NCI-H1417 (cell line): ENCODE measurements at places on chromosomes 3 and 15.
A peak's percentile ranks its signal among the peaks of the same experiment; 100 is the strongest.

GRCh38 chr15:92831655-92832328, 68.3 kb upstream of the CHD2 start:
- peak; percentile 100 for DNase-seq

- DNase-seq: no peak
Observed at GRCh38 chr15:99385005-99385669, 133.9 kb downstream of the LRRC28 start.

DNA sequence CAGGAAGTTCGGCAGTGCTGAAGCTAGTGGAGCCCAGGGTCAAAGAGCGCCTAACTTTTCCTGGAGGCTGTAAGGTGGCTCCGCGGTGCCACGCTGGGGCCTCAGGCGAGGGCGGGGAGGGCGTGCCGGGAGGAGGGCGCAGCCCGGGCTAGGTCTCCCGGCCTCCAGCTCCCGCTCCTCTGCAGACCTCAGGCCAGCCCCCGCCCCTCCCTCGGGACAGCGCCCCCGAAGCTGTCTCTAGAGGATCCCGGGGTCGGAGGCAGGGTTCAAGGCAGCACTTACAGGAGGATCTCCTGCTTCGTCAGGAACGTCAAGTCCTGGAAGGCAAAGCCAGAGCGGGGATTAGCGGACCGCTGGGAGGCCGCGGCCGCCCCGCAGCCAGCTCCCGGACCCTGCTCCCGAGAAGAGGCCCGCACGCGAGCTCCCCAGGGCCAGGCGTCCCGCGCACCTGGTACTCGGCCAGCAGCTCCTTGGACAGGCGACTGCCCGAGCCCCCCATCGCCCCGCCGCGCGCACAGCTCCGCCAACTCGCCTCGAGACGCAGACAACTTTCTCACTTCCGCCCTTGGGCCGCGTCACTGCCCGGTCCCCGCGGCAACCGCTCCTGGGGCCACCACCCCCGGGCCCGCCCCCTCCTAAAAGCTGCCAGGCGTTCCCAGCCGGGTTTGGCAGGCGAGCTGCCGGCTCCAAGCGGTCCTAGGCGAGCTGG, at the start of gene CIB1:
Gene CIB1 (minus strand): TSS at position 555 of the 709 bp plus-strand sequence. CDS start 56 bp downstream, at position 499.
- DNase-seq: peak; percentile 21

GRCh38 chr15:94536549-94536948, 305.2 kb downstream of the MCTP2 start:
- no peak for DNase-seq

- DNase-seq: no peak
Observed at GRCh38 chr3:12921736-12922135, 80.4 kb upstream of the RPL32 start.

GRCh38 chr15:80560601-80561400, 134.3 kb upstream of the ABHD17C start:
- no peak for DNase-seq

GRCh38 chr3:55588146-55588765, 101.2 kb upstream of the WNT5A start:
- no peak for DNase-seq

- no peak for DNase-seq
Observed at GRCh38 chr3:127779747-127780146, 42.6 kb downstream of the MGLL start.

GRCh38 chr15:29596266-29596665, 226.0 kb downstream of the TJP1 start:
- DNase-seq: no peak

DNA sequence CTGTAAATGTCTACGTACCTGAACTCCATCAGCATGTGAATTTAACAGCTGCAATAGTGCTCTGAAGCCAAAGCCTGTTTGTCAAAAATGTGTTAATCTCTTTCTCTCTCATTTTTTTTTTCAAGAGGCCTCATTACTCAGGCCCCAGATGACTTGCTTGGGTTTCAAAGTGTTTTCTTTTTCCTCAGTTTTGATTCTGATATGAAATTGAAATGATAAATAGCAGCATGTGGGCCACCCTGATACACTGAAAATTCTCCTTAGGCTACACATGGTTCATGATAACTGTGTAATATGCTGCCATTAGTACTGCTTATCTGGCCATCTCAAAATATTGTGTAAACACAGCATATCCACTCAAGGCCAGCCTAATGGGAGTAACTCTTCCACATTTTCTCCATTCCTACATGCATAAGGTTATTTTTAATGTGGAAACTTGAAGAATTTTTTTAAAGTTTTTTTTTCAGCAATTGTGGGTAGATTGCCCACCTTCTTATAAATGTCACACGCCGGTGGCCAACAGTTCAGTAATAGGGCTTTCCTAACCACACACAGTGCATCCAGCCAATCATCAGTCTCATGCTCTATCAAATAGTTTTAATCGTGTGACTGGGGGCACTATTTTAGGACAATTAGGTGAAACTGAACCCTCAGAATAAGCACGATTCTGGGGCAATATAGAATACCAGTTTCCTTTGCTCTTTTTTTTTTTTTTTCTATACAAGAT, 13.1 kb upstream of the DENND4A start:
- DNase-seq: no peak

DNA sequence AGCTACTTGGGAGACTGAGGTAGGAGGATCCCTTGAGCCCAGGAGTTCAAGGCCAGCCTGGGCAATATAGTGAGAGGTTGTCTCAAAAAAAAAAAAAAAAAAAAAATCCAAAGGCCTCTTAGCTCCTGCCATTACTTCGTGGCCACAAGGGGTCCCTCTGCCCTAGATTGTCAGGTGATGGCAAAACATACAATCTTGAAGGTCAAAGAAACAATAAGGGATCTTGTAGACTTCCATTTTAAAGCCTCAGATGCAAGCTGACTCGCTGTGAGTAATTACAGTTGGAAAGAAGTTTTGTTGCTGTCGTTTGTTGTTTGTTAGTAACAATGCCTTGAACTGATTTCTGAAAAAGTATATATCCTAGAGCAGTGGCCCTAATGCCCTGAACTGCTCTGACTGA, 55.9 kb upstream of the PLCL2 start:
- peak; percentile 18 for DNase-seq

GRCh38 chr15:96261575-96262034, 68.9 kb upstream of the NR2F2 start:
- no peak for DNase-seq

DNA sequence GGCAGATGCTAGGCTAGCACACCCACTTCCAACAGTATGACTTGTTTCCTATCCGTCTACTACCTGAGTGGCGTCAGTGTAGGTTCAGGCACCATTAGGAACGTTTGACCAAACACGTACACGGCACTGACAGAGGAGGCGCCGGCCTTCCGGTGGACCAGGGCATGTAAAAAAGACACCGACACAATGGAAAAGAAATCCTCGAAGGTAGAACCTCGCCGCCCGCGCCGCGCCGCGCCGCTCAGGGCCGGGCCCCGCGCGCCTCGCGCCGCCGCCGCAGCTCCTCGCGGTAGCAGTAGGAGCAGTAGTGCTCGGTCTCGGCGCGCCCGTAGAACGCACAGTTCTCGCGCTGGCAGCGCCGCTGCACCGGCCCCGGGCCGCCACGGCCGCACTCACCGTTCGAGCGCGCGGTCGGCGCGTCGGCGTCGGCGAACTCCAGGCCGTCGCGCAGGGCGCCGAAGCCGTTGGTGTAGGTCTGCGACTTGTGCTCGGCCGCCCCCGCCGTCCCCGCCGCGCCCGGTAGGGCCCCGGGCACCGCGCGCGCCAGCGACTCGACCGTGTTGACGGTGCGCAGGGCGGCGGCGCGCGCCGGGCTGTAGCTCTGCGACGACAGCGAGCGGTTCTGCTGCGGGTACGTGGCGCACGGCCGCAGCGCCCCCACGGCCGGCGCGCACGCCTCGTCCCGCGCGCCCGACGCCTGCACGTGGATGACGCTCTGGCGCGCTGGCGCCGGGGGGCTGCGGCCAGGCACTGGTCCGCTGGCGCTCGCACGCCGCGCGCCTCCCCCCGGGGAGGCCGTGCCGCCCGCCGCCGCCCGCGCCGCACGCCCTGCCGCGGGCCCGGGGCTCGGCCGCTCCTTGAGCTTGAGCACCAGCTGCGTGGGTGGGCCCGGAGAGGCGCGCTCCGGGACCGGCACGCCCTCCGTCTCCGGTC, 156.7 kb downstream of the KLF13 start:
- DNase-seq: no peak

- peak; percentile 32 for DNase-seq
Observed at GRCh38 chr3:113575206-113575605, 42.9 kb downstream of the SIDT1 start.

- no peak for DNase-seq
Observed at GRCh38 chr15:41506796-41507341, 6.8 kb downstream of the LTK start.

GRCh38 chr3:17983106-17983505, 240.7 kb upstream of the TBC1D5 start:
- DNase-seq: no peak

DNA sequence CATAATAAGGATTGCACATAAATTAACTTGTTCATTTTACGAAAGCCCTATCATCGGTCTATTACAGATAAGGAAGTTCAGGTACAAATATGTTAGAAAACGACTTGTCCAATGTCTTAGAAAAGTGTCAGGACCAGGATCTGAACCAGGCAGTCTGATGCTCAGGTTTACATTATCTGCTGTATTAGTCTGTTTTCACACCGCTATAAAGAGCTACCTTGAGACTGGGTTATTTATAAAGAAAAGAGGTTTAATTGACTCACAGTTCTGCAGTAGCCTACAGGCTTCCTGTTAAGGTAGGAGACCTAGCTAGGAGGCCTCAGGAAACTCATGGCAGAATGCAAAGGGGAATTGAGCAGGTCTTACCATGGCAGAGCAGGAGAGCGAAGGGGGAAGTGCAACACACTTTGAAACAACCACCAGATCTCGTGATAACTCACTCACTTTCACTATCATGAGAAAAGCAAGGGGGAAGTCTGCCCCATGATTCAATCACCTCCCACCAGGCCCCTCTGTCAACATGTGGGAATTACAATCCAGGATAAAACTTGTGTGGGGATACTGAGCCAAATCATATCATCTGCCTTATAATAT, 45.8 kb upstream of the GOLIM4 start:
- DNase-seq: no peak

DNA sequence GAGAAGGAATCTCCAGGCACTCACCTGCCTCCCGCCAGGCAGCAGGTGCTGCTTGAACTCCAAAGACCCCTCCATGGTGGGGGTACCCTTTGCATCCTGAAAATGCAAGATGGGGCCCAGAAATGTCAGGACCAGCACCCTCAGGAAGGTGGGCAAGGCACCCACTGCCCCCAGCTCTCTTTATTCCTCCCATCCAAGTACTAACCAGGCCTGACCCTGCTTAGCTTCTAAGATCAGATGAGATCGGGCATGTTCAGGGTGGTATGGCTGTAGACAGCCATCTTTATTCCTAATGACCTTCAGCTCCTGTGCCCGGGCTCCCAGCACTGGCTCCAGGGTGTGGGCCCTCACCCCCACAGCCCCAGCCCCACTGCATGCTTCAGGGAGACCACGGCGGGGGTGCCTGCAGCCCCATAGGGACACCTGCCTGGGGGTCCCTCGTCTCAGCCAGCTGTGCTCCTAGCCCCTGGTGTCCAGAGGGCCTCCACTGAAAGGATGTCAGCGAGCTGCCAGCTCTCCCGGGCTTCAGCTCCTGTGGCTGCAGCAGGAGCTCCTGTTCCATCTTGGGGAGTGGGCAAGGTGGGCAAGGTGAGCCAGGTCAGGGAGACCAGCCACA, 13.2 kb downstream of the PLA2G4B start:
- DNase-seq: no peak

GRCh38 chr3:72492240-72492639, 356.0 kb downstream of the SHQ1 start:
- DNase-seq: no peak

DNA sequence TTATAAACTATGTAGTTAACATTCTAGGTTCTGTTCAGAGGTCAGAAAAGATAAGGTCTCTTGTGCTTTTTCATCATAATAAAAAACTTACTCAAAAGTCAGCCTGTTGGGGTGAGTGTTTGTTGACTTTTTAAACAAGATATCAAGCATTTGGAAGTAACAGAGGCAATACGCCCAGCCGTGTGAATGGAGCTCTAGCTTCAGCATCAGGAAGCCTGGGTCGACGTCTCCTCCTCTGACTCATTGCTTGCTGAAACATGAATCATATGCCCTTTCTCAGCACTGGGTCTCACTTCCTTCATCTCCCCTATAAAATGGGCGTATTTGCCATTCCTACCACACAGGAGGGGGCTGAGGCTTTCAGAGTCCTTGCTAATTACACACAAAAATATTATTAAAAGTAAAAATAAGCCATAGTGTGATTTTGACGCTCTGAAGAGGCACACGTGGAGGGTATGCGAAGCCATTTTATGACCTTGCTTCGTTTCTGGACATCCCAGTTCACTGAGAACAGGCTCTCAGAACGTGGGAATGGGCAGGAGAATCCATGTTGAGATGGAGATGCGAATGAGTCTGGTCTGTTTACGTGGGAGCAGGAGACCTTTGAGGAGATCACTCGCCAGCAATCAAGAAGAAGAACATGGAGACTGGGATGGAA, 220.8 kb upstream of the TPRG1 start:
- DNase-seq: no peak

DNA sequence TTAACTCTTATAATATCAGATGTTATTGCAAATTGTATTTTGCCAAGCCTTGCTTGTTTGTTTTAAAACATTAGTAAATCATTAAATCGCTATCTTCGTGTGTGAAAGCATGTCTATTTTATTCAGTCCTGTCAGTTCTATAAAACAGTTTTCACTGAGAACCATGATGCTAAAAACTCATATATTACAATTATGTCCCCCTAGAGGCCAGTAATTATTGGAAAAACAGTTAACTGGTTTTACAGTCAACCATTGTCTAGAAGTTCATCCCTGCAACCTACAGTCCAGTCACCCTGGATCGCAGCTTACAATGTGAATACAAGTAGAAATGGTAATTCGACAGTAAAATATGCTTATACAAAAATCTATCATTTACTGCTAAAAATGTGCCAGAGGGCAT, 311.5 kb upstream of the ROBO2 start:
- no peak for DNase-seq
